Stimulated activated naive CD4-positive, alpha-beta T cell (primary cell): ENCODE measurements at places on chromosomes 5 and 9.

DNA sequence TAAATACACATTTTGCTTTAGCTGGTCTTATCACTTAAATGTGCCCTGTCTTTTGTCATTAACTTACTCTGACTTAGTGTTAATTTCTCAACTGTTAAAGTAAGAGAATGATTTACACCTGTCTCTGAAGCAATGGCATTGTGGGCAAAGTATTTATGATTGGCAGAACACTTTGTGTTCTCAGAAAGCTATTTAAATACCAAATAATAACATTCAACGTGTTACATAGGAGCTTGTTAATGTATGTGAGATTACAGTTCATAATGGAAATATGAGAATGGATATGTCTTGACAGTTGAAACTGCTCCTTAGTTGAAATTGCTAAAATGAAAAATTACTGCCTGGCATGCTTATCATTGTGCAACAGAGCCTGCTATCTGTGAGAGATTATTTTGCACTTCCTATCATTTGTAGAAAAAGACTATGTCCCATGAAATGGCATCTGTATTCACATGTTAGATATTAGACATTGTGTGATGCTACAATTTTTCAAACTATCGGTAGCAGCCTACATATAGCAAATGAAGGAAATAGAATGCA is 46.1 kb downstream of the PRR16 start:
- no peak for DNase-seq

DNA sequence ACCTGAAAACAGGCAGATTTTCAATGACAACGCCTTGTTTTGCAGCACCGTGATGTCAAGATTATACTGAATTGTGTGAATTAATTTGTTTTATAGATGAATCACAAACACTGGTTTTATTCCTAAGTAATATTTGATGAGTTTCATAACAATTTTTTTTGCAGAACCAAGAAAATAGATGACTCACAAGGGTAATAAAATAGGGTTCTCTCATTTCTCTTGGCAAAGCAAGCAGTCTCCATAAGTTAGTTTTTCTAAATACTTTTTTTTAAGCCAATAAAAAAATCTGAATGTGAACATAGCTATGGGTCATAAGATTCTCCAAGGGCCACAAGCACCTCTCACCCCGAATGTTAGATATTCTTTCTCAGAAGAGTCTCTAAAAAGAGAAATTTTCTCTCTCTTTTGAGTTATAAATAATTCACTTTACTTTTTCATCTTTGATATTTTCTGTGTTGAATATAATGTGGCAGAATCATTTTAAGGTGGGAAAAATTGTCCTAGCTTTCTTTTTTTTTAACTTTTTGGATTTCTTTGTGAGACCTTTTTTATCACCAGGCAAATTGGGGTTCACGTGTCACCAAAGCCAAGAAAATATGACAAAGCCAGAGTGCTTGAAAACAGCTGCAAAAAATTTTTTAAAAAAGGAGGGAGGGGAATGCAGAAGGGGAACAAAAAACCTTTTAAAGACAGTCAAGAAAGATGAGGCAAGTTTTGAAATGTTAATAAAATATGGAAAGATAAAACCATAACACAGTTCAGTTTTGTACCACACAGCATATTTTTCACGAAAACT is 174.6 kb upstream of the DAPK1 start:
- DNase-seq = no peak

- DNase-seq = no peak
Measured at GRCh38 chr9:81082221-81082620, 607.1 kb downstream of the TLE1 start.

DNA sequence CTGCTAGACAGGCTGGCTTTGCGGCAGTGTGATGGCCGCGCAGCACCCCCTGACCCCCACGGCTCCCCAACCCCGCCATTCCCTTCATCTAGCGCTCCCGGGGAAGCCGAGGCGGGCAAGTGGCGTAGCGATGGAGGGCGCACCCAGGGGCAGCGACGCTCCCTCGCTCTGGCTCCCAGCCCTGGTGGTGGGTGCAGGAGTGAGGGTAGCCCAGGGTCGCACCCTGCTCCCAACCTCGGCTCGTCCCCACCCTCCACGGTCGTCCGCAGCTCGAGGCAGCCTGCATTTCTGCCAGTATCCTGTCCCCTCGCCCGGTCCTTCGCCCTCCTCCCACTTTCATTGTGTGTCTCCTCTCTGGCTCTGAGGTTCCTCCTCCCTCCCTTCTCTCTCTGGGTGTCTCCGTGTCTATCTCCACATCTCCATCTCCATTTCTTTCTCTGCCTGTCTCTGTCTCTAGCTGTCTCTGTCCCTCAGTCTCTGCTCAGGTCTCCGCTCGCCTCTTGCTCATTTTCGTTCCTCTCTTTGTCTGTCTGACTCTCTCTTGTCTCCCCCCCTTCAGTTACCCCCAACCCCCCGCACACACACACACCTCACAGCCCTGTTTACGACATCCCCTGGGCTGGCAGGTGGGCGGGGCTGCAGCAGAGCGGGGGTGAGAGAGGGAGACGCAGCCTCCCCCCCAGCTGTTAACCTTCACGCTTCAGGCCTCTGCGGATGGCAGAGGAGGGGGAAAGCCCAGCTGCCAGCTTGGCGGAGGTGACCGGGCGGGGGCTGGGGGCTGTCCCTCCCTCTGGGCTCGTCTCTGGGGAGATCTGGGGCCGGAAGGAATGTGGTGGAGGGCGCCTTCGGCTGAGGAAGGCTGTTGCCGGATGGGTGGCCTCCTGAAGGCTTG is 48.7 kb upstream of the PSD2 start:
- peak; percentile 39 for DNase-seq

DNA sequence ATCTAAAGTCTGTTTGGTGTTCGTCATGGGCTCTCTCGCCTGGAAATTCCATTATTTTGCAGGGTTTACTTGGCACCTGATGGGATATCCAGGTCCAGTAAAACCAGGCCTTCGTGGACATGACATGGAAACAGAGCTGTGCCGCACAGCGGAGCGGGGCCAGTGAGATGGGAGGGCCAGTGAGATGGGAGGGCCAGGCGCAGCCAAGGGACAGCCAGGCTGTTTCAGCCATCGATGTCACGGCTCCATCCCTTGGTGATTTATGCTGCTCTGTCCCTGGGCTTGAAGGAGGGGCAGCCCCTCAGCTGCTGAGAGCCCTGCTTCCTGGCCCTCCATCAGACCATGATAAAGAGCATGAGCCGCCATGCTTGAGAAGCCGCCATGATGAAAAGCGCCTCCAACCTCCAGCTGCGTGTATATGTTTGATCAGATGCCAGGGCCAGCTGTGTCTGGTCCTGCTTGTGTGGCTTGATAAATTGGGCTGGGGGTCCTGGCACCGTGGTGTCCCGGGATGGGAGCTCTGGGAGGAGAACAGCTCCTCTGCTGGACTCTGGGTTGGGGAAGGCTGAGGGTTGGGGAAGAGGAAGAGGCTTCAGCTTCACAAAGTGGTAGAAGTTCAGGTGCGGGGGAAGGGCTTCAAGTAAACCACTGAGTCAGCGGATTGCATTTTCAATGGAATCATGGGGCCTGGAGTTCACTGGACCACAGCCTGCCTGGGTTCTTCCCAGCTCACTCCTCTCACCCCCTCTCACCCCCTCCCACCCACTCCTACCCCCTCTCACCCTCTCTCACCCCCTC is 6.1 kb upstream of the COL5A1 start:
- no peak for DNase-seq

DNA sequence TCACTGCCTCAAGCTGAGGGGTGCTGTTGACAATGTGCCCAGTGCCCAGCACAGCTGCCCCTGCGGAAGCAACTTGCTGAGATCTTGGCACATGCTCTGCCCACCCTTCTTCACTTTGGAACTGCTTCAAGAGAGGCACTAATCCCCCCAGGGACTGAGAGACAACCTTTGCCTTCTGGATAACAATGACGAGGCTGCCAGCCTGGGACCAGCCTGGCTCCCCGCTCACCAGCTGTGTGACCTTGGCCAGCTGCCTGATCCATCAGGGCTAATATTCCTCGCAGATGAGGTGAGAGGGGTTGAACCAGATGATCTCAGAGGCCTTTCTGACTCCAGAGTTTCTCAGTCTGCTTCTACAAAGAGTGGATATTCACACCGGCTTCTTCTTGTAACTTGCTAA is 81.0 kb downstream of the SHB start:
- DNase-seq = no peak

DNA sequence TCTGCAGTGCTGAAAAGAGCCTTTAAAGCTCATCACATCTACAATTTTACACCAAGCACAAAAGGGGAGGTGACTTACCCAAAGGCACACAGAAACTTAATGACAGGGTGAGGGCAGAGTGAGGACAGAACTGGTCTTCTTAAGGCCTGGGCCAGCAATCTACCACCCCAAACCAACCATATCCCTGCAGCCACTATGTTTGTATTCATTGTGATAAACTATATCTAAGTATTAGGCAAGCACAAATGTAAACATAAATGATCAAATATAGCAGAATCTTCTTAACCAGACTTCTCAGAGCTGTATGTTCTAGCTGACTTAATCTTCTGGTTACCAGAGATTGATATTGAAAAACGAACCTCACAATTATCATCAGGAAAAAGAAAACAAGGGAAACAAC is 47.9 kb upstream of the RNF38 start:
- DNase-seq = no peak
